Activated CD8-positive, alpha-beta memory T cell treated with anti-CD3 and anti-CD28 coated beads, Interleukin-2, amount 50 U/mL, for 4 hours (primary cell): ENCODE measurements at places on chromosomes 12 and 14.

DNA sequence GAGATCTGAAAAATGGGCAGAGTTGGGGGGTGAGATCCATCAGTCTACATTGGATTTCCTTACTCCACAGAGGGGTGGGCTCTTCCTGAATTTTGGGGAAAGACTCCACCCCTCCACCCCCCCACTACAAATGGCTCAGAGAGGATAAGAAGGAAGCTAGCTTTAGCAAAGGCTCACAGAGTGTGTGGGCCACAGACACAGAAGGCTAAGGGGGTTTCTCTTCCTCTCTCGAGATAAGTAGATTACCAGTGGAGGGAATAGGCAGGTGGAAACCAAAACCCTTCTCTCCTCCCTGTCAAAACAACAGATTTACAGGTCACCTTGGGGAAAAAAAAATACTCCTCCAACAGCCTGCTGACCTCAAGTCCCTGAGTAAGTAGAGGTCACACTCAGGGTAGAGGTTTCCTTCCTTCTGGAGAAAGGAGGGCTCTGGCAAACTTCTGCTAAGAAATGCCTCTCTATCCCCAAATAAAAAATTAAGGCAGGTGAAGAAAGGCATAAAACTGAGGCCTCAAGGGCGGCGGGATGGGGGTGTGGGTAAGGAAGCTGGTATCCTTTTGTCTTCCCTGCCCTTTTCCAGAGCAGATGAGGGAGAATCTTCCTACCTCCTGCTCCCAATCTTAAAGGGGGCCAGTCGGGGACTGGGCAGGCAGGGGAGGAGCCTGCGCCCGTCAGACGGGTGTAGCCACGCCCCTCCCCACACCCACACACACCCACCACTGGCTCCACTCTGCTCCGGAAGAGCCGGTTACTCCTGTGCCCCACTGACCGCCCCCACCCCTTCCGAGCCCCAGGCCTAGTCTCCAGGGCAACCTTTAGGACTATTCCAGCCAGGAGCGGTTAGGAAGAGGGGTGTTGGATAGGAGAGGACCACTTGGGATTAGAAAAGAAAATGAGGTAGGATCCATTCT is 1.9 kb upstream of the BAZ2A start:
- DNase-seq: peak; percentile 71

DNA sequence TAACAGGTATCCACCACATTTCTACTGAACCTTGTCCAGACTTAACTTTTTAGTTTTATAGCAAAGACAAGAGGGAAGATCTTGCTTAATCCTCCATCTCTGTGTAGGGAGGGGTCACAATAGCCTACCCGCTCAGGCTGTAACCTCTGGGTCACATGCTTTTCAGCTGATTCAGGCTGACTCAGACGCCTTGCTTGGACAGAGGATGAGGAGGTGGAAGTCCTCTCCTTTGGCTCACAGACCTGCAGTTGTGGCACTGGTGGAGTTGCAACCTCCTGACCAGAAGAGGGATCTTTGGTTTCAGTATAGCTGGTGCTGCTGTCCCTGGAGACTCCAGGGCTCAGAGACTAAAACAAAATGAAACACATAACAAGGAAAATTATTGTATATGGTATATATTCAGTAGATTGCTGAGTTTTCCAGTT is 16.2 kb downstream of the ACIN1 start:
- DNase-seq: no peak

DNA sequence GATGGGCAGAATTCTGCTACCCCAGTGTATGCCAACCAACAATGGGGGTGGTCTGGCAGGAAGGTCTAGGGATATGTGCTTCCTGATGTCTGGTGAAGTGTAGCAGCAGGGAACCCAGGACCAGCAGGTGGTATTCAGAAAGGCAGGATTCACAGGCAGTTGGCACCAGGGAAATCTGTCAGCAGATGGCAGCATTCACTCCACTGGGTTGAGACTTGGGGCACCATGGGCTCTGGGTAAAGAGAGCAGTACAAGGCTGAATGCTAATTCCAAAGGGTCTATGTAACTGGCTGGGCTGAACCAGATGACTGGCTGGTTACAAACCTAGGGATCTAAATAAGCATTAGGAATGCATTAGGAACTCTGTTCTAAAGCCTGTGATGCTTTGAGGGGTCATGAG is 466.9 kb upstream of the STXBP6 start:
- no peak for DNase-seq

- DNase-seq: no peak
Observed at GRCh38 chr12:90048918-90049317, 340.3 kb upstream of the ATP2B1 start.

DNA sequence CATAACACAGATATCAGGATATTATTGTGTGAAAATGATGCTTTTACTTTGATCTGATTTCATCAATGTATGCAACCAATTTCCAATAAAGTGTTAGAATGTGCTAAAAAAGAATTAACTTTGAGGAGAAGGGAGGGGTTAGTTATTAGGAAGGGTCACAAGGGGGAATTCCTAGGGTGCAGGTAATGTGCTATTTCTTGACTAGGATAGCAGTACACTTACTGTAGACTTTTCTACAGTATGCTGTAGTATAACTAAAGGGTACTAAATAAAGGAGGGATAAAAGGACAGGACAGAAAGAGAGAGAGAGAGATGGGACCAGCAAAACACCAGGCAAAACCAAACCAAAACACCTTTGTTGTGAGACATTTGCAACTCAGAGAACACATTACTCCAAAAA is 121.4 kb upstream of the RAP1B start:
- no peak for DNase-seq

GRCh38 chr12:62783881-62784280 is 151.1 kb downstream of the PPM1H start:
- DNase-seq: no peak

DNA sequence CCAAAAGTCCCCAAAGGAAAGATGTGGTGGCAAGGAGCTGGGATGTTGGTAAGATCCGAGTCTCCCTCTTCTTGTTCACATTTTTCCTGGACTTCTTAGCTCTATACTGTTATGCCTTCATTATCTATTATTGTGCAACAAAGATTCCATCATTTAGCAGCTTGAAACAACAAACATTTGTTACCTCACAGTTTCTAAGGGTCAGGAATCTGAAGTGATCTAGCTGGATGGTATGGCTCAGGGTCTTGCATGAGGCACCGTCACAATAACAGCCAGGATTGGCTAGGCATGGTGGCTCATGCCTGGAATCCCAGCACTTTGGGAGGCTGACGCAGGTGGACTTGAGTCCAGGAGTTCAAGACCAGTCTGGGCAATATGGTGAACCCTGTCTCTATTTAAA is 51.1 kb upstream of the KRAS start:
- DNase-seq: no peak

- DNase-seq: no peak
Observed at GRCh38 chr12:59182191-59182590, 261.9 kb upstream of the LRIG3 start.

- DNase-seq: no peak
Observed at GRCh38 chr12:112148031-112148513, 22.7 kb downstream of the TRAFD1 start.

- DNase-seq: no peak
Observed at GRCh38 chr14:66514213-66514612, 6.3 kb downstream of the GPHN start.

DNA sequence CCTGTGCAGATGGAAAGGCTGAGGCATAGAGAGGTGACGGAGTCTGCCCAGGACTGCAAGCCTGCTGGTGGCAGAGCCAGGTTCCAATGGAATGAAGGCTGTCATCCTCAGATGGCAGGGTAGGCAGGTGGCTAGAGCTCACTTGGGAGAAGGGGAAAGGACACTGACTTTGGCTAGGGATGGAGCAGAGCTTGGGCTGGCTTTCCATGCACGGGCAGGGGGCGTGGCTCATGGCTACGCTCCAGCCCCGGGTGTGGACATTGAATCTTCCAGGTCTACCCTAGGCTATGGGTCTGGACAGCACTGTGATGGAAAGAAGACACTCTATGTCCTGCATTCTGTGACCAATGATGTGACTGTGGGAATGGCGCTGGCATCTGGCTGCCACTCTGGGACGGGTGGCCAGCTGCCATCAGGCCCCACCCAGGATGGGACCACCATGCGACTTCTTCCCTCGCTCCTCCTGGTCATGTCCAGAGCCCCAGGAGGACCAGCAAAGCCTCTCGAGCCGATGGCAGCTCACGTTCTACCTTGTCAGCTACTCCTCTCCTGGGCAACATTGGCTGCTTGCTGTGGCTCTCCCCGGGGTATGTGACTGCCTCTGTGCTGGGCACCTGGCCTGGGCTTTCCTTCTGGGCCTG is 398.7 kb downstream of the TMEM121 start:
- no peak for DNase-seq

- DNase-seq: no peak
Observed at GRCh38 chr12:119678459-119678858, 10.5 kb downstream of the PRKAB1 start.
